ENCODE measurements at places on chromosomes 12 and 14.

DNA sequence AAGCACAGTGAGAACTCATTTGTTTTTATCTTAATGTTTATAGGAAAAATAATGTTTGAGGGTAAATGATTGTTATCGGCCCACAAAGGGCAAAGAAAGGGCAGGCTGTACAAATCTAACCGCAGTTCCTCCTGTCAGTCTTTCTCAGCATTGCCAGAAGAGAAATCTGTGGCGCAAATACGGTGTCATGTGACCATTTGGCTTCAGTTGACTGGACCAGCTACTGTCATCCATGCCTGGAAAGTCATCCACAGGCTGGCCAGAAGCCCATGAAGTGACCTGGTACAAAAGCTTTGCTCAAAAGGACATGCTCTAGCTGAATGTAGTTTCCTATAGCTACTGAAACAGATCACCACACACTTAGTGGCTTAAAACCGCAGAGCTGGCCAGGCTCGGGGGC, 43.6 kb downstream of the HCAR2 start:
- no peak for DNase-seq

GRCh38 chr12:7092229-7092985, at the start of gene C1R:
C1R (minus strand) TSS chr12:7092445; CDS start chr12:7092388, 57 bp downstream.
- DNase-seq = no peak

GRCh38 chr14:104286496-104286895, 148.1 kb downstream of the KIF26A start:
- DNase-seq = no peak

- DNase-seq = no peak
Observed at GRCh38 chr12:65881348-65881961, 57.2 kb downstream of the HMGA2 start.

- no peak for DNase-seq
Observed at GRCh38 chr12:131116468-131117117, 162.9 kb downstream of the ADGRD1 start.

DNA sequence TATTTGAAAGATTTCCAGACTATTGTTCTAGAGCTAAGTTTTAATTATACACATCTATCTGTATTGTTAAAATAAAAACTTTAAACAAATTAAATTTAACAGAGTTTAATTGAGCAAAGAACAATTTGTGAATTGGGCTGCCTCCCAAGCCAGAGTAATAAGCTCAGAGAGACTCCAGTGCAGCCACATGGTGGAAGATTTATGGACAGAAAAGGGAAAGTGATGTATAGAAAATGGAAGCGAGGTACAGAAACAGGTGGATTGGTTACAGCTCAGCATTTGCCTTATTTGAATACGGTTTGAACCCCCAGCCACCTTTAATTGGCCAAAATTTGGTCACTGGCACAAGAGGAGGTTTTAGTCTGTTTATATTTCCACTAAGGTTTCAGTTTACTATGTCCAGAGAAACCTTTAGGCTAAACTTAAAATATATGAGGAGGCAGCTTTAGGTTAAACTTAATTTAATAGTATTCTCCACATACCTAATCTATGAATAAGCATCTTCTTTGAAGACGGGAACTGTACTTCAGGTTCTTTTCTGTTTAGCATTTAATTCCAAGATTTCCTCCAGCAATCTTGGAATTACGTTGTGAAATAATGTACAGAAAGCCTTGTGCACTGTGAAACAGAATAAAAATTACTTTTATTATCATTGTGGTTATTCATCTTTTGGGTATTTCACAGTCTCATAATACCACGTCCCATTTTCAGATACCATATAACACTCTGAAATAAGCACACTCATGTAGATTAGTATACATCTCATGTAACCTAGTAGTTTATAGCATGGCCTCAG, 19.4 kb downstream of the SRGAP1 start:
- no peak for DNase-seq

DNA sequence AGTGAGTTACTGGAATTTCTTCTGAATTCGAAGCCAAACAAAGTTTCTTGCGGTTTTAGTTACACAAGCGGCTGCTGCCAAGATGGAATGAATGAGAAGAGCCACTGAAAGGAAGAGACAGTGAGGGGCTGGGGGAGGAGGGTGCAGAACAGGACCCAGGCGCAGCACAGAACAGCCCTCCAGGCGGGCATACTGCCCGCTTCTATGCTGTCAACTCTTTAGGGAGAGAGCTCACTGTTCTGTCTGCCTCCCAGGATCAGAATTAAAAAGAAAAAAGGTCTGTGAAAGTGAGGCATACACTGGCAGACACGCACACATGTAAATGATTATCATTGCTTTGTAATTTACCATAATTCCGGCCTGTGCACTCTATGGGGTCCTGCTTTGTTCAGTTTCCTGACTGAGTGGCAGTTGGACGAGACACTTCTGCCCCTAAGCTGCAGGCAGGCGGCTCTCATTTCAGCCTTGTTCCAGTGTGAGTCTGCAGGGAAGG, 231.6 kb downstream of the CACNA1C start:
- no peak for DNase-seq

- no peak for DNase-seq
Observed at GRCh38 chr12:54983536-54984101, 943 bp downstream of the TESPA1 start.

DNA sequence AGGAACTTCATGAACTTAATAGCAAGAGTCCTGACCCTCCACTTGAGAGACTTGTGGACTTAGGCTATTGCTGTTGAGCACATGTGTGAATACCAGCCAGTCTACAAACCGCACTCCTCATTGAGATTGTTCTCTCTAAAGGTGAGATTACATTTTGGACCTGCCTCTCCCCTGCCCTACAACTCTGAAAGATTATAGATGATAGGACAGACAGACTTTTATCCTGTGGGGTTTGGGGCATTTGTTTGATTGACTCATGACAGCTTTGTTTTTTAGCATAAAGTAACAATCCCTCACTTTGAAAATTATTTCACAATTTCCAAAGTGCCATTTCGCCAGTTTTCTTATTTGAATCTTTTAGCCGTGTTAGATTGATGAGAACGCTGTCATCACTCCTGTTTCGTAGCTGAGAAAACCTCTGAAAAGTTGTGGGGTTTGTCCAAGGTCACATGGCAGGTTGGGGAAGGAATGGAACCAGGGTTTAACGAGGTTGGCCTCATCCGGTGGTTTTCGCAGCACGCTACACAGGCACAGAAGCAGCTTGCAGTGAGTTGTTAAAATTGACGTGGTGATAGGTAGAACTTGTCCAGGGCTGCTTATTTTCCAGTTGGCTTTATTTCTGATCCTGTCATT, 836 bp downstream of the EVL start:
- no peak for DNase-seq

DNA sequence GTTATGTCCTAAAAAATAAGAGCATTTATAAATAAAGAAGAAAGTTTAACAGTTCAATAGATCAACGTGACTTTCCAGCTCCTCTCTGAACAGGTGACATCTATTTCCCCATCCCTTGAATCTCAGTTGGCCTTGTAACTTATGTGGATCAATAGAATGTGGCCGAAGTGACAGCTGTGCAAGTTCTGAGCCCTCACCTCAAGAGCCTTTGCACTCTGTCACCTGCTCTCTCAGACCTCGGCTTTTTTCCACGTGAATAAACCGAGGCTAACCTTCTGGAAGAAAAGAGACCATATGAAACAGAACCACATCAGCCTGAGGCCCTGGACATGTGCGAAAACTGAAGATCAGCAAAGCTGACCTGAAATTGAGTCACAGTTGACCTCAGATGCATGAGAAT, 253.0 kb downstream of the DAD1 start:
- DNase-seq = no peak

DNA sequence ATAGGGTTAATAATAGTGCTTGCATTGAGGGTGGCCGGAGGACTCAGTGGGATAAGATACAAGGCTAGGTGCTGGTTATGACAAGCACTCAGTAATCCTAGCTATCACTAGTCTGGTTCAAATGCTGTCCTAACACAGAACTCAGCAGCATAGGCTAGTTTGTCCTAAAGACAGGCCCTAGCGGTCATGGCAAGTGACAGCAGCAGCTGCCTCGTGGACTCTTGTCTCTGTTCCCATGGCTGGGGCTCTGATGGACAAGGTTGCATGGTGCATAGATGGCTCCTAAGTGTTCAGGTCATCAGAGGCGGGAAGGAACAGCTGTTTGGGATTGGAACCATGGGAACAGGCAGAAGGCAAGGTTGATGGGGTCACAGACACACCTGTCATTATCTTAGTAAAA, 42.4 kb upstream of the IGF1 start:
- no peak for DNase-seq

GRCh38 chr14:69321601-69322330, 61.8 kb downstream of the GALNT16 start:
- DNase-seq = no peak

- DNase-seq = no peak
Observed at GRCh38 chr14:99192028-99192621, 79.9 kb downstream of the BCL11B start.

DNA sequence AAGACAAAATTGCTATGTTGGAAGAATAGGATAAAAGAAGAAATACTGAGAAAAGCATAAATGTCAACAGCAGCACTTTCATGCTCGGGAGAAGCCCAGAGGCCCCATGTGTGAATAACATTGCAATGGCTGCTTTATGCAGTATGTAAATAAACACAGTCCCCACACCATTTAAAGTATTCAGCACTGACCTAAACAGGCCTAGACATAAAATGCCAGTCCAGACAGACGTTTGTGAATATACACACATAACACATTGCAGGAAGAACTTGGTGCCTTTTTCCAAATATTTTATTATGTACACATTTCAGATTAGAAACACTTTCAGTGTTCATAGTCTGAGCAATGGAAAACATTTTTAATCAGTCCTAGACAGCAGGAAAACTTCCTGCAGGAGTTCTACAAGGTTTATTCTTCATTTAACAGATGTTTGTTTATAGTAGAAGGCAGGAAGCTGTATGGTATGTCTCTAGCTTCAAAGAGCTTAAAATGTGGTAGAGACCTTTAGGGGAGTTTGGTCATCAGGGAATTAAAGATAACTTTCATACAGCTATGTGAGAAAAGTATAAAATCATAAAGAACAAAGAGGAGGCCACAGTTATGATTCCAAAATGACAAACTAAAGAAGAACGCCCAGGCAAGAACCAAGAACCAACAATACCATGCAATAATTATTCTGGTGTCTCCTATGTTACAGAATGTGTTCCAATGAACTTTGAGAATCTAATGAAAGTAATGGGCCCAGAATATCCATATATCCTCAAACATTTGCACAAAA, 30.6 kb upstream of the SLC38A2 start:
- DNase-seq = no peak

GRCh38 chr14:104530646-104531045, 48.9 kb upstream of the C14orf180 start:
- no peak for DNase-seq
